ENCODE measurements at places on chromosomes 11 and 22.
A peak's percentile ranks its signal among the peaks of the same experiment; 100 is the strongest.

DNA sequence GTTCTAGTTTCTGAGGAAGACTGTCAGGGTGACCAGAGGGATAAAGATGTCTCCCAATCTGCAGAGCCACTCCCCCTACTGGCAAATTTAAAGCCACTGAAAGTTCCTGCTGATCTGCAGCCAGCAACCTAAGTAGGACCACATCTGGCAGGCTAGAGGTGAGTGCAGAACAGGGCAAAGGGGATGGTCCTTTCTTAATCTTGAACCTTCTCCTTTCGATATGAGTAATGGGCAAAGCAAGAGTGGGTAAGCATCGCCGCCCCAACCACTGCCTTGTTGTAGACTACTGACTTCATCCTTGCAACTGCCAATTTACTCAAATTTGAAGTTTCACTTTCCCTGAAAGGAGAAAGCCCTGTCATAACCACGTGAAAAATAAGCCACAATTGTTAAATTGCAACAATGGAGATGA is 30.7 kb downstream of the SCUBE2 start:
- peak; percentile 8 for DNase-seq

DNA sequence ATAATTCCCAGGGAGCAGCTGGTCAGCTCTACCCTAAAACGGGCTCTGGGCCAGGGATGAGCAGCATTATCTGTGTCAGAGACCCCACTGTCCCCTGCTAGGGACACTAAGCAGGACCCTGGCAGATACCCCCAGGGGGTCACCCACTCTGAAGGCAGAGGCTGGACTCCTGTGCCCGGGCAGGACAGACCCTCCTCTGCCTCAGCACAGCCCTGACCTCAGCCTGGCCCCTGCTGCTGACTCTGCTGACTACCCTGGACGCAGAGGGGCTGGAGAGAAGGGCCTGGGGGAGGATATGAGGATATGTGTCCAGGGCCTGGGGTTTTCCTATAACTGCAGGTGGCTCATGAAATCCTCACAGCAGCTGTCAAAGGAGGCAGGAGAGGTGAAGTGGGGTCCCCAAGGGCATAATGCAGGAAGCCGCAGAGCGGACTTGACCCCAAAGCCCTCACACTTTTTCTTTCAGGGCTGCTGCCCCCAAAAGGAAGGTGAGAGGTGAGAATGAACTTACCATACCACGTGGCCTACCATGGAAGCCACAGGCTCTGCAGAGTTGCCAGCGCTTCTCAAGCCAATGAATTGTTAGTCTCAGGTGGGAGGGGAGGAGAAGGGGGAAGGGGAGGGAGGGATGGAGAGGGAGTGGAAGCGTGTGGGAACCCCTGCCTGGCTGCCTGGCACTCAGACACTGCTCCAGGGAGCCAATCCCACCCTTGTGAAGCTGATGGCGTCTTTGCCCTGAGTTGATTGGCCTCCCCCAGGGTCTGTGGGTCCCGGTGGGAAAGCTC is 76.7 kb upstream of the WNT11 start:
- no peak for DNase-seq

- DNase-seq, result no peak
Observed at GRCh38 chr11:100646545-100646944, 40.5 kb upstream of the ARHGAP42 start.

GRCh38 chr11:67002297-67002913 is 20.5 kb upstream of the SYT12 start:
- DNase-seq, result no peak

GRCh38 chr11:1639102-1639620 is 9.6 kb downstream of the KRTAP5-5 start:
- DNase-seq, result no peak

- no peak for DNase-seq
Observed at GRCh38 chr11:102770191-102770590, 10.2 kb downstream of the MMP10 start.

DNA sequence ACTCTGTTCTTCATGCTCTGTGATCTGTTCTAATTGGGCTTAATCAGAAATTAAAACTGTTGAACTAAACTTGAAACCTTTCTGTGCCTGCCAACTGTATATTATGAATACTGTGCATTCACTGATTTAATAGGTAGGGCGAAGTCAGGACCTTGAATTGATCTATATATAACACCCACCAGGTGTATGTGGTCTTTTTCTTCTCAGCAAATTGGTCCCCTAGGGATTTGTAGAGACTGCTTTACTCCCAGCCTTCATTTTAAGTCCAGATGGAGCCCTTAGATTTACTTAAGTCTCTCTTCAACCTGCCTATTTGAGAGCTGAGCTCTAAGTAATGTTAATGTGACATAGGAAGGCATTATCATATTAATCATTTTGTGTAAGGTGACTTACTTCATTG is 257.5 kb downstream of the TMEM135 start:
- no peak for DNase-seq

- DNase-seq, result no peak
Observed at GRCh38 chr22:50199829-50200460, 866 bp upstream of the SELENOO start.

DNA sequence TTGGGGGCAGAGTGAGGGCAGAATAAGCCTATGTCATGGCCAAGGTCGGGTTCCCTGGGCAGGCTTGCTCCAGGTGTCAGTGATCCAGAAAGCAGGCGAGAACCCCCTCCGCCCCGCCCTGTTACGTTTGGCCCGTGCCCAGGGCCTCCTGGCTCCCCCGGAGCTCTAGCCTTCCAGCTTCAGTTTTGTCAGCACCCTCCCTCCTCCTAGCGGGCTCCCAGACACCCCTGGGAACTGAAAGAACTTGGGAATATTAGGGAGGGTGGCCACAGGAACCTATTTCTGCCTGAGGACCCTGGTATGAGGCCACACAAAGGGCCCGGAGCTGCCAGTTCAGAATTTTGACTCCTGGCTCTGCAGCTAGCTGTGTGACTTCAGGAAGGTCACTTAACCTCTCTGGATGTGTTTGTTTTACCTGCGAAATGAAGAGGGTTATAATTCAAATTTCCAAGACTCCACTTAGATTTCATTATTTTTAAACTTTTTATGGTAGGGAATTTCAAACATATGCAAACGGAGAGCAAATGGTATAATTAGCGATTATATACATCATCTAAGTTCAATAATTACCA is 1.2 kb downstream of the TUBA8 start:
- DNase-seq, result no peak

- DNase-seq, result no peak
Observed at GRCh38 chr11:15586741-15587473, 472.2 kb downstream of the INSC start.

GRCh38 chr11:20894296-20894695 is 224.9 kb downstream of the NELL1 start:
- DNase-seq, result no peak

GRCh38 chr11:119370486-119371046 is 10.9 kb downstream of the USP2 start:
- no peak for DNase-seq

- DNase-seq, result no peak
Observed at GRCh38 chr11:70299636-70300035, 29.1 kb downstream of the PPFIA1 start.

GRCh38 chr11:93132836-93133235 is 65.0 kb downstream of the SLC36A4 start:
- no peak for DNase-seq

DNA sequence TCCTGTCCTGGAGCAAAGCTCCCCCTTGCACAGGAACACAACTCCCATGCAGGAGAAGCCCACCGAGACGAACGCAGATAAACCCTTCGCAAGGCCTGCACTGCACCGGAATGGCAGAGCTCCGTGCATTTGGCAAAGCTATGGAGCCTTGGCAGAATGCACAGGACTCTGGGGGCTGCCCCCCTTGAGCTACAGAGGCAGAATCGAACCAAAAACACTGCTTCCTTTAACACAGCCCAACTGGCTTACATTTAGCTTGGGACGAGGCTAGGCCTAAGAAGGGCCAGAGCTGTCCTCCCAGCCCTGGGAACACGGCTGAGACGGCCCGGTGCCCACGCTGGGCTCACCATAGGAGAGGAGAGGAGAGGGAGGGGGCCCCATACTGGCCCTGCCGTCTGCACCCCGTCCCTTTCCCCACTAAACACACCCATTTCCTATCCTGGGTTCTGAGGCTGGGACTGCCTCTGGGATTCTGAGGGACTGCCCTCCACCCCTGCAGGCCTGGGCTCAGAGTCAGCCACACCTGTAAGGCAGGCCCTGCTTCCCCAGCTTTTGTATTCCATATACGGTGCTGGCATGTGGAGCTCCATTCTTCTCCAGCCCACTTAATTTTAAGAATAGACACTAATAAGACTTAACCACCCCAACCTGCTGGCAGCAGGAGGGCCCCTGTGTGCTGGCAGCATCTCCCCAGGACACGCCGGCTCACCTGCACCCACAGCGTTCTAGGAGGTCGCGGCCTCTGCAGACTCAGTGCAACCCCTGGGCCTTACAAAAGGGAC is 32.9 kb downstream of the PPM1F start:
- DNase-seq, result no peak

DNA sequence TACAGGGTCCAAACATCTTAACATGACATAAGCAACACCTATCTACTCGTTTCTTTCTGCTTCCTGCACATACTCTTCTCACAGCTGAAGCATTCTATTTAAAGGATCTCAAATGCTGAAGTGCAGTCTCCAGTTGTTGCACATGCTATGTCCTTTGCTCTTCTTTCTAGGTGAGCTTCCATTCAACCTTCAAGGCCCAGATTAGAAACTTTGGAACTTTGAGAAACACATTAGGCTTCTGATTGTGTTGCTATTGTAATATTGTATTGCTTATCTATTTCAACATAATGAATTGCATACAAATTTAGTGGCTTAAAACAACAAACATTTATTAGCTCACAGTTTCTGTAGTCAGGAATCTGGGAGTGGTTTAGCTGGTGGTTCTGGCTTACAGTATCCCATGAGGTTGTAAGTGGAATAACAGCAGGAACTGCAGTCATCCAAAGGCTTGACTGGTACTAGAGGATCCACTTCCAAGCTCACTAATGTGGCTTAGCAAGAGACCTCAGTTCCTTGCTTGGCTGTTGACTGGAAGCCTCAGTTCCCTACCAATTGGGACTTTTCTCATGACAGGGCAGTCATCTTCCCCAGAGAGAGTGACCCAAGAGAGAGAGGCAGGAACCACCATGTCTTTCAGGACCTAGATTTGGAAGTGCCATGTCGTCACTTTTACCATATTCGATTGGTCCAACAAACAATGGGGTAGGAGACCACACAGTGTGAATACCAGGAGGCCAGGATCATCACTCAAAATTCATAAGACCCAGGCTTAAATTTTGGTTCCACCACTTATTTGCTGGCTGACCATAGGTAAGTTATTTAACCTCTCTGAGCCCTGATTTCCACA is 27.2 kb upstream of the RASSF10 start:
- DNase-seq, result no peak

- DNase-seq, result no peak
Observed at GRCh38 chr22:36375071-36375980, 12.4 kb downstream of the MYH9 start.

- DNase-seq, result no peak
Observed at GRCh38 chr22:32342977-32343376, 14.7 kb upstream of the RFPL3 start.

- DNase-seq, result no peak
Observed at GRCh38 chr22:43510281-43511070, 98.7 kb downstream of the MPPED1 start.

DNA sequence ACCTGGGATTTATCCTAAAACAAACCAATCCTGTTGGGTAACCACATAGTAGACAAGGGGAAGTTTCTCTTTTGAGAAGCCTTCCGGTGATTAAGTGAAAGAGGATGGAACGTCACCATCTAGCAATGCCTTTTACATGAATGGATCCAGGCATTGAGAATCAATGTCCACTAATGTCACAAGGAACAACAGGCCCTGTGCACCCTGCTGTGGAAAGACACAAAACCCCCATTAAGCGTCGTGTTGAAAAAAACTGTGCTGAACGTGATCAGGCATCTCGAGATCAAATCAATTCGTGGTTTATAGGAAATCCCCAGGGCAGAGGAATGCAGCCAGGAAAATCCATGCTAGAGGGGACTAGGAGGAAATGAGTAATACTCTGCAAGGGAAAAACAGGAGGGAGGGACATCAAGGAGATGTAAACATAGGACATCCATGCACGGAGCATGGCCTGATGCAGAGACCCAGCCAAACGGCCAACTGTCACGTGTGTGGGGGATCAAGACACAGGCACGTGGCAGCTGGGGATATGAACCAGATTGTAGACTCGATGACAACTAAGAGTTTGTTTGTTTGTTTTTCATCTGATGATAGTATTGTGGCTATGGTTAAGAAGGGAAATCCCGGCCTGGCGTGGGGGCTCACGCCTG is 38.6 kb upstream of the CARS1 start:
- DNase-seq, result no peak

DNA sequence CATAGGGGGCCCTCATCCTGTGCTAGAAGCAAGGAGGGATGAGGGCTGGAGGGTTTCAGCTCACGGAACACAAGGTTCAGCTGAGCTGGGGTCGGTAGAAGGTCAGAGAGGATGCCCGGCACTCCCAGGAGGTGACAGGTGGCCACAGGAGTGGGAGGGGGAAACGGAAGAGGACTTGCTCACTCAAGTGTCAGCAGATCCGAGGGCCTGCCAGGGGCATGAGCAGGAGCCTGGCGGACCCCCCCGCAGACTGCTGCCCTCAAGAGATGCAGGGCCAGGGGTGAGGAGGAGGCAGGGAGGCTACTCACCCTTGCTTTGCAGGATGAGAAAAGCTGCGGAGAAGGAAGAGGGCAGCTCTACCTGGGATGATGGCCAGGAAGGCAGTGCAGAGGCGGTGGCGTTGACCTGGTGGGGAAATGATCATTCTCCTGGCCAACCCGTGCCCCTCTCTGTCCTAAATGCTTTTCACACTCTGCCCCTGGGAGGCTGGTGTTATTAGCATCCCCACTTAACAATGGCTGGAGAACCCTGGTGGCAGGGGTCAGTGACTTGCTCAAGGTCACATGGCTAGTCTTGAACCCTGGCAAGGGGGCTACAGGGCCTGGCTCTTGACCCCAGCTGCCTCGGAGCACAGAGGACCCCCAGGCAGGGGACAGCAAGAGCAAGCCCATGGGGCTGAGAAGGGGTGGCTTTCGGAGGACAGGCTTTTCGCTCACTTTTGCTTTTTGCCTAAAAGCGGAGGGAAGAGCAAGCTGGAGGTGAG is 30.1 kb upstream of the CSNK1E start:
- no peak for DNase-seq

GRCh38 chr11:116239247-116239646 is 533.5 kb downstream of the BUD13 start:
- no peak for DNase-seq

DNA sequence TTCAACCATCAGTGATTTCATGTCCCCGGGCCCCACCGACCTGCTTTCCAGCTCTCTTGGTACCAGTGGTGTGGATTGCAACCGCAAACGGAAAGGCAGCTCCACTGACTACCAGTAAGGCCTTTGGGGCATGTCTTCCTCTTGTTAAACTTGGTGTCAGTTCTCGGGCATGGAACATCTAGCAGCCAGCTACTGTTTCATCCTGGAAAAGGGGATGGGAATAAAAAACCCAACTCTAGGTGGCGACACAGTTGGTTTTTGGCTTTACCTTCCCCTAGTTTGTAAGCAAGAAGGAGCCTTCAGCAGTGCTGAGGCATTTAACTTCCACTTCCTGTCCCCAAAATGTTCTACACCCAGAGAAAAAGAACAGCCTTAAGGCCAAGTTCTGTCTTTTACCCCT is 76.7 kb downstream of the BMAL1 start:
- DNase-seq, result no peak

GRCh38 chr11:60375316-60375715 is 3.0 kb upstream of the MS4A7 start:
- DNase-seq, result no peak

- DNase-seq, result no peak
Observed at GRCh38 chr11:102205805-102206204, 95.6 kb downstream of the YAP1 start.
